ENCODE measurements at places on chromosomes 4 and X. TPM values are rescaled to one million over a fixed set of nuclear protein-coding genes. Genes with fewer than 3 reads are reported as not detected.

OTC gene
- 1.0 TPM for total RNA-seq

MAGEA9B gene
- not detected for total RNA-seq

PCSK1N gene
- 4.8 TPM for total RNA-seq

SPIN2B gene
- total RNA-seq = 9.0 TPM

FAM9C gene
- not detected for total RNA-seq

Data from right cardiac atrium (tissue), 5 donors.